ENCODE measurements at places on chromosomes 5 and 9. TPM values are rescaled to one million over a fixed set of nuclear protein-coding genes. Genes with fewer than 3 reads are reported as not detected.

LECT2 gene
- not detected for total RNA-seq

CDH6 gene
- total RNA-seq = not detected

SHISAL2B gene
- not detected for total RNA-seq

CCDC192 gene
- total RNA-seq = not detected

TAF11L10 gene
- not detected for total RNA-seq

SLC36A3 gene
- total RNA-seq = not detected

NIM1K gene
- 2.3 TPM for total RNA-seq

- H3K27ac ChIP-seq = no peak overlapping the region
- no peaks in the 10 kb centered on the region for H3K36me3 ChIP-seq
- no peaks in the 10 kb centered on the region for H3K4me1 ChIP-seq
- no peak for DNase-seq
- no peaks in the 10 kb centered on the region for H3K27me3 ChIP-seq
Measured at GRCh38 chr5:76356887-76357286, 46.2 kb upstream of the IQGAP2 start.

- H3K4me1 ChIP-seq = no peaks in the 10 kb centered on the region
- no peak overlapping the region for H3K27ac ChIP-seq
Measured at GRCh38 chr5:8013948-8014710, 145.2 kb downstream of the MTRR start.

DNA sequence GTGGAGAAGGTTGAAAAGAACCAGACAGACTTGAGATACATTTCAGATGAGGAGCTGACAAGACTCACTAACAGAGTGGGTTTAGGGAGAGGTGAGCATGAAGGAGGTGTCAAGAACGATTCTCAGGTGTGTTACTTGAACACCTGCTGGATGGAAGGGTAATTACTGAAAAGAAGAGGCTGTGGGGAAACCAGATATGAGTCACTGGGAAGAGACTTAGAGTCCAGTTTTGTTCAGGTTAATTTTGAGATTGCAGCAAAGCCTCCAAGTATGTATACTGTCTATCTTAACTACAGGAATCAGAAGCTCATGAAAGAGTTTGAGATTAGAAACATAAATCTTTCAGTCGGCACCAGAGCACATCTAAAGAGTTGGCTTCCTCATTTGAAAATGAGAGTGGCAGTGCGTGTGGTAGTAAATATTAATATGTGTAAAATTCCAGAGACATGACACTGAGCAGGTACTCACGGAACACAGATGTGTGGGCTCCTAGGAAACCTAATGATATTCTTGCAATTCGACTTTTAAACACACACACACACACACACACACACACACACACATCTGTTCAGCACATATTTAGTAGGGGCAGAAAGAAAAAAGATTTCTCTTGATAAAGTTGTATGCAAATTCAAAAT, 197.1 kb downstream of the CDH18 start:
- H3K27ac ChIP-seq = no peak overlapping the region
- no peak overlapping the region for H3K4me3 ChIP-seq
- H3K4me1 ChIP-seq = no peaks in the 10 kb centered on the region
- DNase-seq = no peak
- no peaks in the 10 kb centered on the region for H3K27me3 ChIP-seq
- H3K36me3 ChIP-seq = no peaks in the 10 kb centered on the region

- no peak for DNase-seq
- no peaks in the 10 kb centered on the region for H3K27me3 ChIP-seq
- no peak overlapping the region for H3K27ac ChIP-seq
- no peaks in the 10 kb centered on the region for H3K4me1 ChIP-seq
Measured at GRCh38 chr9:129287619-129288305, 109.7 kb upstream of the IER5L start.

GRCh38 chr5:170738840-170739239, 44.7 kb upstream of the GABRP start:
- H3K27ac ChIP-seq = no peak overlapping the region
- DNase-seq = no peak

DNA sequence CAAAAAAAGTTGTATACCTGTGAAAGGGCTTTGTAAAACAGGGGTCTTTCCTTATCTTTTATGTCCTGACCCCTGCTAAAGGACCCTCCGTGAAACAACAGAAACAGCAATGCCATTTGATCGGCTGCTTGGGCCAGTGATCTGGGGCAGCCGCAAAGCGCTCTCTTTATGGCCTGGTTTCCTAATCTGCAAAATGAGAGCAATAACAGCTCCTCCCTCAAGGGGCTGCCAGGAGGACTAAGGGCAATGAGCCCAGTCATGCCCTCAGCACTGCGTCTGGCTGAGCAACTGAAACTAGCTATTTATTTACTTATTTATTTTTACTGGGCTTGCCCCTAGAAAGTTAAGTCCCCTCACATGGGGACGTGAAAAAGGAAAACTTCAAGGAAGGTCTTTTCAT, 18.3 kb downstream of the CMBL start:
- H3K27me3 ChIP-seq = peaks cover 7% of the 10 kb centered on the region
- H3K27ac ChIP-seq = no peak overlapping the region
- DNase-seq = no peak
- no peaks in the 10 kb centered on the region for H3K36me3 ChIP-seq
- H3K4me3 ChIP-seq = no peak overlapping the region
- H3K4me1 ChIP-seq = peaks cover 7% of the 10 kb centered on the region

GRCh38 chr9:131817627-131818026, 77.8 kb upstream of the RAPGEF1 start:
- H3K27ac ChIP-seq = no peak overlapping the region
- no peak overlapping the region for H3K4me3 ChIP-seq
- no peaks in the 10 kb centered on the region for H3K4me1 ChIP-seq
- peaks cover 14% of the 10 kb centered on the region for H3K27me3 ChIP-seq

DNA sequence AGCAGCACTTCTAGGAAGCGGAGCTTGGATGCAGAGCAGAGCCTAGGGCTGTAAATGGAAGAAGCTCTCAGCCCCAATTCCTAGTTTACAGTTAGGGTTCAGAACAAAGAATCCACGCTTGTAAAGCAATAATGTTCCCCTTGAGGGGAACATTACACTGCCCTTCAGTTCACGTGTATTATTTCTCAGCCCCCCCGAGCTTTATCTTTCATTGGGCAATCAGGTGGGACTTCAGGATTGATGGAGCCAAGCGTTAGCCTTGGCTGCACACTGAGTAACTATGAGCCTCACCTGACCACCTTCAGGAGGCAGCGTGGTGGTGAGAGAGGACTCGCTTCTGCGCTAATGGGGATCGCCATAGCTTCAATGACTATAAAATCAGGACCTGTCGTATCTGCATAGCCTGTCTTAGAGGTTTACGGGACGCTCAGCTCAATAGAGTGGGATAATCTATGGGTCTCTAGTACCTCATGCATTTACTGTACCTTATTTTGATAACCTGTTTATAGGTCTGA, 157.0 kb upstream of the RASEF start:
- H3K27ac ChIP-seq = no peak overlapping the region
- no peaks in the 10 kb centered on the region for H3K36me3 ChIP-seq
- H3K4me1 ChIP-seq = peaks cover 3% of the 10 kb centered on the region
- H3K4me3 ChIP-seq = no peak overlapping the region
- DNase-seq = no peak
- H3K27me3 ChIP-seq = peaks cover 33% of the 10 kb centered on the region

DNA sequence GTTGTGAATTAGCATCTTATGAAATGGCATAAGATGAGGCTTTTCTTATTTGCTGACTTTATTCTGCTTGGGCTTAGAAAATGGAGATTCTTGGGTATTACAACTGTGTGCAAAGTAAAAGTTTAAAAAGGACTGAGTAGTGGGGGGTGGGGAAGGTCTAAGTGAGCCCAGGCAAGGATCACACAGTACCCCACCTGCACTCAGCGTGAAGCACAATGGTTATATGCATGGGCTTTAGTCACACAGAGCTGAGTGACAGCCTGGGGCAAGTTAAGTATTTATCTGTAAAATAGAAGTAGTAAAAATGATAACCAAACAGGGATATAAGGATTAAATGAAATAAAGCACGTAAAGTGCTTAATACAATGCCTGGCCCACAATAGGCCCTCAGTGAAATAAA, 247.4 kb downstream of the FAM114A2 start:
- H3K36me3 ChIP-seq = no peaks in the 10 kb centered on the region
- H3K4me3 ChIP-seq = no peak overlapping the region
- no peak overlapping the region for H3K27ac ChIP-seq
- DNase-seq = no peak

- H3K4me3 ChIP-seq = no peak overlapping the region
- no peaks in the 10 kb centered on the region for H3K4me1 ChIP-seq
- no peaks in the 10 kb centered on the region for H3K36me3 ChIP-seq
- no peak overlapping the region for H3K27ac ChIP-seq
- no peak for DNase-seq
- peaks cover 6% of the 10 kb centered on the region for H3K27me3 ChIP-seq
Measured at GRCh38 chr5:146068977-146069779, 36.2 kb downstream of the PLAC8L1 start.

- peak overlapping the region; percentile 98 for H3K27ac ChIP-seq
- peaks cover 69% of the 10 kb centered on the region for H3K4me1 ChIP-seq
- peaks cover 7% of the 10 kb centered on the region for H3K36me3 ChIP-seq
- no peaks in the 10 kb centered on the region for H3K27me3 ChIP-seq
- peak overlapping the region; percentile 76 for H3K4me3 ChIP-seq
Measured at GRCh38 chr5:143435210-143435657, 31.7 kb upstream of the NR3C1 start.

DNA sequence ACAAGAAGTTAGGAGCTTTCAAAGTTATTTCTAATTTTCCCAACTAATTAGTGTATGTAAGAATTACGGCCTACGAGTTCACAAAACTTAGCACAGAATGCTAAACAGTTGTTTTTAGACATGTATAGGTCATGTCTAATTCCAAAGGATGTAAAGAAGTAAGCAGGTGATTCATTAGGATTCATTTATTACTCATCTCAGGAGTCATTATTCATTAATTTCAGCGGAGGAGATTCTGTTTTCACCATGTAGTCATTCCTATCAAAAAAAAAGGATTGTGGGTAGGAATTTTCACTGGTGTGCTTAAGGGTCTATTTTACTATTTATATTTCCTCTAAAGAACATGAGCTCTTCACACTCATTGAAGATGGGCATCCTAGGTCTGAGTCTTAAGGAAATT, 532.2 kb downstream of the ACTL7B start:
- no peak for DNase-seq
- peaks cover 3% of the 10 kb centered on the region for H3K27me3 ChIP-seq
- H3K27ac ChIP-seq = no peak overlapping the region
- no peak overlapping the region for H3K4me3 ChIP-seq
- no peaks in the 10 kb centered on the region for H3K36me3 ChIP-seq
- H3K4me1 ChIP-seq = no peaks in the 10 kb centered on the region

GRCh38 chr9:127035423-127035822, 87.0 kb downstream of the ANGPTL2 start:
- H3K4me3 ChIP-seq = no peak overlapping the region
- no peaks in the 10 kb centered on the region for H3K4me1 ChIP-seq
- H3K27ac ChIP-seq = no peak overlapping the region
- H3K27me3 ChIP-seq = no peaks in the 10 kb centered on the region
